ENCODE measurements at places on chromosomes 11 and 22.

DNA sequence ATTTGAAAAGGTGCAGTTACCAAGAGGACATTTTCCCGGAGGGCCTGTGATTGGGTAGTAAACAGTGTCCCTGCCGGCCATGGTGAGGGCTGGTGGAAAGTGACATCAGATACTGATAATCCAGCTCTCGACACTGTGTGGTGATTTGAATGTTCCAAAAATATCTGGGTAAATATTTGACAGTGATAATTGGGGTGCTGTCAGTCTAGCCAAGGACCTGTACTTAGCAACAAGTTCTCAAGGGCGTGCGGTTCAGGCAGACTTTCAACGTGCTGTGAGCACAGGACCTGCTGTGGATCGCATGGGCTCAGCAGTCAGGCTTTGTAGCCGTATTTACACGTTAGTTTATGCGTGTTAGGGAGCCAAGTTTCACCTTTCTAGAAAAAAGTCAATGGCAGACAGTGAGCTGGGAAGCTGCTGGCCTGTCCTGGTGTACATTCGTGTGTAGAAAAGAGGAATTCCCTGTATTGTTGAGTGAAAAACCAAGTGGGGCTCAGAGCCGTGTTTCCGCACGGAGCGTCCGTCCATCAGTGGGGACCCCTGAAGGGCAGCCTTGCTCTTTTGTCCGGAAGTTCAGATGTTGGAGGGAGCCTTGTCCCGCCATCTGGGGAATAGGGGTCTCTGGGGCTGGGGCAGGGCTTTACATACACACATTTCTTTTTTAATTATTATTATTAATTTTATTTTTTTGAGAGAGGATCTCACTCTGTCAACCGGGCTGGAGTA lies 11.3 kb downstream of the TRMU start:
- DNase-seq: no peak

DNA sequence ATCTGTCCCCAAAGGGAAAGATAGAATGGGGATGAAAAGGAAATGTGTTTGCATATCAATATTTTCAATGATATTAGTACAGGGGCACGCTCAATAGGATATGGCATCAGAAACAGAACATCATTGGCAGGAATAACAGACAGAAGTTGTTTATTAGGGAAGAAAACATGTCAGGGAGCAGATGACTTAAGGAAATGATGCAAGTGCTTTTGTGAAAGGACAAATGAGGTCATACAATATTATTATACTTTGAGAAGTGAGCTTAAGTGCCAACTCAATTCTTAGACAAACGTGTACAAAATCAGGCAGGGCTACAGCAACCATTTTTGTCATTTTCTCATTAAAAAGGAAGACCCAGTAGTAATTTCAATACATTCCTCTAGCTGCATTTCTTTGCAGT lies 388.4 kb downstream of the SOX6 start:
- no peak for DNase-seq

GRCh38 chr11:82814379-82814778 lies 80.7 kb upstream of the FAM181B start:
- DNase-seq: no peak

- DNase-seq: no peak
Observed at GRCh38 chr11:128453444-128454336, 133.7 kb downstream of the ETS1 start.

- DNase-seq: no peak
Observed at GRCh38 chr11:30533445-30533947, 52.7 kb downstream of the MPPED2 start.

DNA sequence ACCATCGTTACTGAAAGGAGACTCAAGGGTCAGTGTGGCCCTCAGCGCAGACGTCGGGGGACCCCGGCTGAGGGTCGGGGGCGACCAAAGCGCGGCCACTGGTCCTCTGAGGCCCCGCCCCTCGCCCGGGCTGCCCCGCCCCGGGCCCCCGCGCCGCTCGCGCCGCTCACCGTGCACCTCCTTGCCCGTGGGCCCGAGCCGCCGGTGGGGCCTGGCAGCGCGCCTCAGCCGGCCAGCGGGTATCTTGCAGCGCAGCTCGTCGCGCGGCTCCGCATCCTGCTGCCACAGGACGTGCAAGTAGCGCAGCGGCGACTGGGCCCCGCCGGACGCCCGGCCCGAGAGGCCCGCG lies 419 bp downstream of the ANKRD54 start:
- no peak for DNase-seq

DNA sequence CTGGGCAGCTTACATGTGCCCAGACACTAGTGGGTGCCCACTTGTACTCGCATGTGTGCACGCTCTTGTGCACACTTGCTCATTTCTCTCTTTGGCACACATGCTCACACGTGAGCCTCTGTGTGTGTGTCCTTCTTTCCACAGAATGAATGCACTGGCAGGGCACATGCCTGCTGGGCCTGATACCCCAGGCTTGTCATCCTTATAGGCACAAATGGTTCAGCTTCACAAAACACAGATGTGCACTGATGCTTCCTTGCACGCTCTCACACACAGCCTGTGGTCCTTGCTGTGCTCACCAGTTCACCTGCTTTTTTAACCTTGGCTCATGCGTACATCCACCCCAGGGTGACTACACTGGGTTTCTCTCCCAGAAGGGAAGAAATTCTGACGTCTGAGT lies 174.8 kb downstream of the BUD13 start:
- DNase-seq: no peak

GRCh38 chr11:78218707-78219492 lies 30.2 kb downstream of the USP35 start:
- DNase-seq: no peak

DNA sequence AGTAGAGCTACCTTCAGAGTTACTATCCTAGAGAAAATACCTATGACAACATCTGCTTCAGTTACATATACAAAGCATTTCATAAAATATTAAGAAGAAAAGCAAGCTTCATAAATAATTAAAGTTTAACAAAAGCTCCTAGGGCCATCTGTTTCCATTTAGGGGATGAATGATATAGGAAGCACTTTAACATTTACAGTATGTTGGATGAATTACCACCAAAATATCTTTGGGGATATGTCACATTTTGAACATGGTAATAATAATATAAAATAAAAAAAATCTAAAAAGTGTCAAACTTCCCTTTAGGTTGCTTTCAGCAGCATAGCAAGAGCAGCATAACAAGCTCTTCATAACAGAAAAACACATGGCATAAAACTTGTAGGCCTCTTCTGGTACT lies 104.6 kb downstream of the ATG16L2 start:
- DNase-seq: no peak

- DNase-seq: no peak
Observed at GRCh38 chr11:134504146-134504905, 92.3 kb upstream of the B3GAT1 start.

DNA sequence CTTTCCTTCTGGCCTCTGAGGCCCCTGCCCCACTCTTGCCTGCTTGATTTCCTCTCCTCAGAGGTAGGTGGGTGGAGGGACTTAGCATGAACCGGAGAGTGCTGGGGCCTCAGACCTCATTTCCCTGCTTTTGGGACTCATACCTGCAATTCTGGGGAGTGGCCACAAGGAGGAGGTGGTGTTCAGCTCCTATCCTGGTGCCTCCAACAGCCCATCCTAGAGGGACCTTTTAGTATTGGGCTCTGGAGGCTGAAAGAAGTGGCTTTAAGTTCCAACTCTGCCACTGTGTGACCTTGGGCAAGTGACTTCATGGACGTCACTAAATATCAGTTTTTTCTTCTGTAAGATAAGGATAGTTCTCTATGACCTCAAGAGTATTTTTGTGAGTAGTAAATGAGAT lies 98.6 kb downstream of the KIAA1671 start:
- DNase-seq: no peak

DNA sequence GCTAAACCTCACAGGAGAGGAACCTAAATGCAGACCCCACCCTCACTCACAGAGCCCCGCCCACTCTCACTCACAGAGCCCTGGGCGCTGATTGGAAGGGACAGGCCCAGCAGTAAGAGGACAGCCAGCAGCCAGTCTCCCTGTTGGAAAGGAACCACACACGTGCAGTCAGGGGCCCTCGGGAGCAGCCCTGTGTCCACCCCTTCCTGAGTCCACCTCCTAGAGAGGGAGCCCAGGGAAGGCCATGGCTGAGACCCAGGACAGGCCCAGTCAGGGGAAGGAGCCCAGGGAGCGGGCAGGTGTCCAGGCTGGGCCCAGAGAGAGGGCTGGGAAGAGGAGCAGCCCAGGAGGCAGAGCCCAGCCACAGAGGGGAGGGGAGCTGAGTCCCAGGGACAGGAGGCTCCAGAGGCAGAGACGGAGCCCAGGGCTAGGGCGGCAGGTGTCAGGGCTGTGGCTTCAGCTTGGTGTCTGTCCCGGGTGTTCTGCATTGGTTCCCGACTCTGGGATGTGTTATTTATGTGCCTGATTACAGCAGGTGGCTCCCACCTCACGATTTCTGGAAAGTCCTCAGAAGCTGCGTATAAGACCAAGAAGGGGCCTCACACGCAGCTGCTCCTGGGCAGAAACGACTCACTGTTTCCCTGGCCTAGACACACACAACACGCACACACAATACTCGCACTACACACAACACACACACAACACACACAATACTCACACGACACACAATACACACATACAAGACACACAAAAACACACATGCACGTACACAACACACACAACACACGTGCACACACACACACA lies 9.0 kb upstream of the APOBEC3H start:
- no peak for DNase-seq

DNA sequence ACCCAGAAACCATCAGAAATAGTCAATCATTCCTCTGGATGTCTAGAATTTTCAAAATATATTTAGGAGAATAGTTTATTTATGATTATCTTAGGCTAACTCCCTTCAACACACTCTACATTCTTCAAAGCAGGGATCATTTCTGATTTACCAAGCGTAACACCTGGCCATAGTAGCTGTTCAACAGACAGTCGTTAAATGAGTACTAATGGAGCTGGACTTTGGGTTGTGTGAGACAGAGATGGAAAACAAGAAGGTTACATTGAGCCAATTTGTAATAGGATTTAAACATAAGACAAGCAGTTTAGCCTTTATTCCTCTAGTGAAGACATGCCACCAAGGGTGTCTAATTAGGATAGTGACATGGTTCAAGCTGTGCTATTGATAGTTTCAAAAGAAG lies 129.2 kb upstream of the ANO3 start:
- DNase-seq: no peak

GRCh38 chr11:1072821-1073231 lies 1.8 kb upstream of the MUC2 start:
- DNase-seq: no peak

DNA sequence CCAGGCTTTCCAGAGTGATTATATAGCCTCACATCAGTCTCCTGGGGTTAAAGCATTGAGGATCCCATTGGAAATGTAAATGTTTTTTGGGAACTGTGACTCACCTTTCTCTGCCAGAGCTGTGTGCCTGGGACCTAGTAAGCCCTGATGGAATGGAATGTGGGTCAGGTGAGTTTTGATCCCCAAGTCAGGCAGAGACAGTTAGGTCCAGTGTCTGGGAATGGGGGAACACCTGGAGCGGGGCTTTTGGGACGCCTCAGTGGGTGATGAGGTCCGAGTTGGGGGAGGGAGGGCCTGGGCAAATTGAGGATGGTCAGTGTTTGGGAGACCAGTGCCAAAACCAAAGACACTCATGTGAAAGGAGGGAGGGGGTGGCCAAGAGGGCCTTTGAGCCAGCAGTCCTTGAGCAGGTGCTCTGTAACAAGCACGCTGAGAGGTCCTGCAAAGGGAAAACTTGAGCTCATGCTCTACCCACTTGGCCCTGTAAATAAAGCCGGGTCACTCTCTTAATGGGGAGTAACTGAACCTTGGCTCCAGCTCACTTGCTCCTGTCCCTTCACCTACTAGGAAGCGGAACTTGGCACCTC lies 104.7 kb downstream of the NAV2 start:
- DNase-seq: no peak

DNA sequence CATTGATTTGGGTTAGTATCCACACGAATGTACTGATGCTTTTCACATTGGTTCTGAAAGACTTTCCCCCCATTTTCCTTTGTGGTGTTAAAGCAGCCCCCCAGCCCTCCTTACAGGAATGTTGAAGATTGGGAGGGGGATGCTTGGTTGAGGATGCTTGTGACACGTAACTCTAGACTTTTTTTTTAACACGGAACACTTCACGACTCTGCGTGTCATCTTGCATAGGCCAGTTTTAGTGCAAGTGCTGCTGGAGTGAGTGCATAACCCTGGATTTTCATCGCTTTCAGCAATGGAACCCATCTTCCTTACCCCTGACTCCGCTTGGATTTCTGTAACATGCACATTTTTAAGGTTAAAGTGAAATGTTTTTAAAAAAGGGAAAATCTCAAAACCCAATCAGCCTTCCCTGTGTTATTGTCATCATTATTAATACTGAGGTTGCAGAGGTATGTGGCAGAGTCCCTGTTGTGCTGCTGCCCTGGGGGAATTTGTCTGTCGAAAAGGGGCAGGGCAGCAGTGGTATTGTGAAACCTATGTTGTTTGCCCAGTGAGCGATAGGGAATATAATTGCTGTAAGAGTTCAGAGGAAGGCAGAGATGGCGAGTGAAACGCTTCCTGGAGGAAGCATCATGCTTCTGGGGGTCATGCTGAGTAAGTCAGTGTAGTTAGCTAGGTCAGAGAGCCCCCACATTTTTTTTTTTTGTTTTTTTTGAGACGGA lies 12.1 kb downstream of the CECR2 start:
- DNase-seq: no peak

- DNase-seq: peak; percentile 86
Observed at GRCh38 chr22:20857838-20858614, 585 bp downstream of the PI4KA start.

DNA sequence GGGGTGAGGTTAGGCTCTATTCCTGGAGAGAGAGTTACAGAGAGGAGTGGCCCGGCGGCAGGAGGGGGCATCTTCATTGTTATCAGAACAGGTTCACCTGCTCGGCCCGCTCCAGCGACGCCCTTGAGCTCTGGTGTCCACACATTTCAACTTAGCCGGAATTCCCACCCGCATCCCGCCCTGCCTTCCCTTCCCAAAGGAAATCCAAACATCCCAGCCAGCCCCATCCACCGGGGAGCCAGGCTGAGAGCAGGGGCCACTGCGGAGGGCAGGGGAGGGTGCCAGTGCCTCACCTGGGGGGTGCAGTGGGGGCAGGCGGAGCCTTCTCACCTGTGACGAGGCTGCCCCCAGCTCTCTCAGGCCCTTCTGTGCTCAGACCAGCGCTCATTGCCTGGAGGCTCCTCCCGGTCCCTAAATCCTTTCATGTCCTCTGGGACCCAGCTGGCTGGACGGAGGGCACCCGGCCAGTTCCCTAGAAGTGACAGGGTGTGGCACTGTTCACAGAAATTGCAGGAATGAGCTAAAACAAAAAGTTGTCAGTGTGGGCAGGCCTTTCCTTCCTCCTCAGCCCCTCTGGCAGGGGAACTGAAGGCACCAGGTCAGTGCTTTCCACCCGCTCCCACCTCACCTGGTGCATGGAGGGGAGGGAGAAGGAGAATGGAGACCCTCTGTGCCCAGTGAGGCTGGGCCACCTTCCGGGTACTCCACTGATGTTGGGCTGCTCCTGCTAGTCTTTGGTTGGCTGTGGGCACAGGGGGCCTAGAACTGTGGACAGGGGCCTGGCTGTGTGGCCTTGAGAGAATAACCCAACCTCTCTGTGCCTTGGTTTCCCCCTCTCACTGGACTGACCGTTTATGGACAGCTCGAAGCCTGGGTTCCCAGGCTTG lies 2.2 kb upstream of the MRGPRG start:
- no peak for DNase-seq

- no peak for DNase-seq
Observed at GRCh38 chr11:129699711-129700304, 115.8 kb upstream of the TMEM45B start.
